Tibial nerve (tissue), 4 donors: ENCODE measurements at places on chromosomes 2 and 18.

DNA sequence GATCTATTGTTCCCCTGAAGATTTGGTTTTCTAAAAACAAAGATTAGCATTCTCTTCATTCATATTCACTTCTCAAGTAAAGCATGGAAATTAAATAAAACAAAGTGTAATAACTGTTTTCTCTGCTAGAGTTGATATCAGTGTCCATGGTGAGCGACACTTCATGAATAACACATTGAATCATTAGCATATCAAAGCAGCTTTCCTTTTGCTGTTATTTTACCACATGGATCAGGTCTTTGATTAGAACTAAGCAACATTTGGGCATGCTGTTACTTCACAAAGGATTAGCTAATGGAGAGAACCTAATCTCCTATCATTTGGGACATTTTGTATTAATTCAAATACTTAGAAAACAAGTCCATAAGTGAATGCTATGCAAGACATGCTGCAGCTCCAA lies 368.8 kb upstream of the CDH19 start:
- no peak for DNase-seq

- DNase-seq: peak; percentile 30
Measured at GRCh38 chr2:88170472-88170892, 336 bp downstream of the THNSL2 start.

DNA sequence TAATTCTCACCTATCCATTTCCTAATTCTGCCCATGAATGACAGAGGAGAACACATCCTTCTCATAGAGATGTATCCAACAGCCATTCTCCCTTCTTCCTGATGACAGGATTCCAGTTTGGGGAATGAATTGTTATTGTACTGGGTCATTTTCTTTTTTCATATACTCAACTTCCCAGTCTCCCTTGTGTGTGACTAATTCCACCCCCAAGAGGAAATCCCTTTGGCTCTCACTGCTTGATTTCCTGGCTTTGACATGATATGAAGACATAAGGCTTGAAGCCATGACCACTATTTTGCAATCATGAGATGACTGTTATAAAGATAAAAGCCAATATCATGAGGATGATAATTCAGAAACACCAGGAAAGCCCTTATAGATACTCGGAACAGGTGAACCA lies 384.7 kb upstream of the ACVR2A start:
- no peak for DNase-seq

DNA sequence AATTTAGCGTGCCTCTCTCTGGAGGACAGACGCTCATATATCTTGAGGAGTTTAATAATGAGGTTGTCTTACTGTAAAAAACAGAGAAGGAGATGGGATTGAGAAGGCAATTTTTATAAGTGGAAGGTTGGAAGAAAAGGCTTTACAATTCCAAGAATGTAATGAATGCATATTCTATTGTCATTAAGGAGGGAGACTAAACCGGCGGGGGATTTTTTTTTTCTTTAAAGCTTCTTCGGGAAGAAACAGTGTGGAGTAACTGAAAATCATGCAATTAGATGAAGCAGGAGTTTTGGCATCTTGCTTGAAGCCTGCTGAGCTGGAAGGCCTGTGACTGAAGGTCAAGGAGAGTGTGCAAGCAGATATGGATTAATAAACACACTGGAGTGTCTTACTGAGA lies 124.4 kb downstream of the HRH4 start:
- DNase-seq: no peak

- DNase-seq: no peak
Measured at GRCh38 chr18:63180971-63181376, 138.6 kb downstream of the BCL2 start.

DNA sequence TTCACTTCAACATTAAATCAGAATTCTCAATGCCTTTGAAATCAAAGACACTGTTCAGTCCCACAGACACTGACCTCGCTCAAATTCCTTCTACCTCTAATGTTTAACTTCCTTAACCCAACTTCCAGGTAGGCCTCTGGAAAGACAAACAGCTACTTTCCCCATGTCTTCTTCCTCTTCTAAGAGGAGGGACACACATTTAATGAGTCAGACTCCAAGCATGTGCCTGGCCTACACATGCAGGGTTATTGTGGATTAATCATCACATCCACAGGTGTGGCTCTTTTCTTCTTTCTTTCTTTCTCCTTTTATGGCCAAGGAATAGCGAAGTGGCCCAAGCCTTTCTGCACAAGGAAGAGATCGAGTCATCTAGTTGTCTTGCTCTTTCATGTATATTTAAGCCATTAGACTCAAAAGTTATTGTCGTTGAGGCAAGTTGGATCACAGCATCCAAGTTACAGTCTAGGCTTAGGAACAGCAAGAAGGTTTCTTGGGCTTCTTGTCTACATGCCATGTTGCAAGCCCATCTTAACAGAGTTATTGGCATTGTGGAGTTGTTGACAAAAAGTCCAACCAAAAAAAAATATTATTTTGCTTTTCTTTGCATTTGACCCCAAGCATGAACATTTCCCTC lies 387.8 kb downstream of the IRS1 start:
- no peak for DNase-seq

DNA sequence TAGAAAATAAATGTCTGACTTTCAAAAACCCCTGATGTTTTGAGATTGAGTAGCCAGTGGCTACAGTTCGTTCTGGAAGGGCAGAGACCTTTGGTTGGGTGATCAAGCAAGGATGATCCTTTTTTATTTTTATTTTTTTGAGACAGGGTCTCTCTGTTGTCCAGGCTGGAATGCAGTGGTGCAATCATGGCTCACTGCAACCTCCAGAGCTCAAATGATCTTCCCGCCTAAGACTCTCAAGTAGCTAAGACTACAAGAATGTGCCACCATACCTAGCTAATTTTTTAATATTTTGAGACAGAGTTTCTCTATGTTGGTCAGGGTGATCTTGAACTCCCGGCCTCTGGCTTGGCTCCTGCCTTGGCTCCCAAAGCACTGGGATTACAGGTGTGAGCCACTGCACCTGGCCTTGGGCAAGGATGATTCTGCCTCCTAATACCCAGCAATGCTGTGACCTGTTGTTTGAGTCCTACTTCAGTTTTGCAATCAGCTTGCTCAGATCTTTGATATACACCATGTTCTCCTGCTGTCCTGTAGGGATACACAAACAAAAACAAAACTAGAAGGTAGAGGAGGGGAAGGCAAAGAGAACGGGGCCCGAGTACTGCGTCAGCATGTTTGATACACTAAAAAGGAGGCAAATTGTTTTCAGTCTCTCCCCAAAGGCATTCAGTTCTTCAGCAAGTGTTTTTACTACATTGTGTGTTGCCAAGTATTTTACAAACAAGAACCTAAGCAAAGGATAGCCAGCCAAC lies 59.2 kb upstream of the LYPD6B start:
- no peak for DNase-seq

DNA sequence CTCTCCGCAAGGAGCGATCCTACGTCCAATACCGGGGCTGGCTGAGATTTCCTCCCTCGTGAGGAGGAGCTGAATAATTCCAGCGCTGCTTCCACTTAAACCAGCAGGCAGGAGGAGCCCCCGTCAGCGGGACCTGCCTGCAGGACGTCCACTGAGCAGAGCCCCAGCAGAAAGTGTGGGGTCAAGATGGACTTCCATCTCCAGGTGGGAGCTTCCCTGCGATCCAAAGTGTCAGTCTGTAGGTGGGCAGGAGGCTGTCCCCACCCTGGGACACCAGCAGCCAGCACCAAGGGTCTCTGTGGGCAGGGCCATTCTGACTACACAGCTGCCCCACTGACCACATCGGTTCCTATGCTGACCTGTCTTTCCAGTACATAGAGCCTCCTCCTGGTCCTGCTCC lies 462 bp upstream of the OTOS start:
- DNase-seq: no peak
